EL (cell line): ENCODE measurements at places on chromosomes 11 and 22.
A peak's percentile ranks its signal among the peaks of the same experiment; 100 is the strongest.

GRCh38 chr11:15944460-15944859 lies 411.9 kb downstream of the SOX6 start:
- no peak for DNase-seq

DNA sequence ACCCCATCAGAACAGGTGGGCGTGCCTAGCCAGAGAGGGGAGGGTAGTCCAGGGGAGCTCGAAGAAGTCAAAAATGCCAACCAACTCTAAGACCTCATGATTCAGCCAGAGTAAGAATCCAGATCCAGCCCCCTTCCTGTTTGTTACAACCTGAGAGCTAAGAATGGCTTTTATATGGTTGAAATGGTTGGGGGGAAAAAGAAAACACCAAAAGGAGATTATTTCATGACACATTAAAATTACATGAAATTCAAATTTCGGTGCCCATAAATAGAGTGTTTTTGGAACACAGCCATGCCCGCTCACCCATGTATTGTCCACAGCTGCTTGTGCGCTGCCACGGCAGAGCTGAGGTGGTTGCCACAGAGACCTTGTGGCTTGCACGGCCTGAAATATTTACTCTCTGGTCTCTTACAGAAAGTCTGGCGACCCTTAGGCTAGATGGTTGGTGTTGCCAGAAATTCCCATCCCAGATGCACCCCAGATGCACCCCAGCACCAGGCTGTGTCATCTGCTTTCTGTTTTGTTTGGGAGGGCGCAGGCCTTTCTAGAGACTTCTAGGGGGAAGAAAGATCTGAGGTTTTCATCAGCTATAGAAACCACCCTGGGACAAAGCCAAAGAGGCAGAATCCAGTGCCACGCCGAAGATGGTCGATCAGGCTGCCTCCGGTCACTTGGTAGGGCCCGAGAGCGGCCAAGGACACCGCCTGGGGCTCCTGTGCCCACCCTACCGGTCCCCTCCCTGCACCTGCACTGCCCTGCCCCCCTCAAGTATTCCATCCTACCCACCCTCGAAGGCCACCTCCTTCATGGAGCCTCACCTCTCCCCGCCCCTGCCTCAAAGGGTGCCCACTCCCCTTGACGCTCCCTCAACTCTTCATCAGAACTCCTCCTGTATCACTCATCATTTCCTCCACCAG lies 80.2 kb downstream of the DSCAML1 start:
- DNase-seq, result no peak

DNA sequence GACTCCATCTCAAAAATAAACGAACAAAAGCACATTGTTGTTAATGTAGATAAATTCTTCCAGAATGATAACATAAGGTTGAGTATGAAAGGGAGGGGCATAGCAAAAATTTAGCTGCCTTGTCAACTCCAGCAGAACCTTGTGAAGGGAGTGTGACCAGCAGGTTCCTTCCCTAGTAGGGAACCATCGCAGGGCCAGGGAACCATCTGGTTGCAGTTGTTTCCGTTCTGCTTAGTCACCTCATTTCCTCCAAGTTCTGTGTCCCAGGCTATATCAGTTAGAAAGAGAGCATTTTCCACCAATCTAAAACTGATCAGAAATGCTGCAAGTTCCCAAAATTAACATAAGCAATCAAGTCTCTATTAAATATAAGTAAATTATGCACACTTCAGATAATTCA lies 126.7 kb upstream of the BLID start:
- DNase-seq, result no peak

GRCh38 chr11:40405614-40406013 lies 1053.8 kb downstream of the LRRC4C start:
- DNase-seq, result no peak

DNA sequence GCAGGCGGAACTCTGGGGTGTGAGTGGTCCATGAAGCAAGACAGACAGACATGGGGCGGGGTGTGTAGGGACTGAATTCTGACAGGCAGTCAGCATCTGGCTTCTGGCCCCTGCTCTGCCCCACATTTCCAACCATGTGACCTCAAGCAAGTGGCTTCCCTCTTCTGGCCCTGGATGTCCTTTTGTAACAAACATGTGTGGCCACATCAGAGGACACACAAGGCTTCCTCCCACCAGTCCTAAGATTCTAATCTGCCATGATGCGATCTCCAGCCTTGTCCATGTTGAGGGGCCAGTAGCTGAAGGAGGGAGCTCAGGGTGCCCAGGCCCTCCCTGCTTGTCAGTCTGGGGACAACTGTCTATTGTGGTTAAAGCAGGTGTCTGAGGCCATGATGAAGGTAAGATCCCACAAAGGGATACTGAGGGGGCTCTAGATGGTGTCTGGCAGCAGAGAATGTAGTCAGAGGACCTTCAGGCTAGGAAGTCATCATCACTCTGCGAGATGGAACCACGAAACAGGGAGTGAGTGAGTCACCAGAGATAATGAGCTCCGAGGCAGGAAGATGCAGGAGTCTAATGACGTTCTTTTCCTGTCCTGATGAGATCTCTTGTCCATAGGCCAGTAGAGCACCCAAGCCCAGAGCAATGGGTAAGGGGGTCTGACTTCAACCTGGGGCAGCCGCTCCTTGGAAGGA lies 27.4 kb downstream of the DRD2 start:
- peak; percentile 73 for DNase-seq

- DNase-seq, result no peak
These were observed 110.1 kb downstream of the RPL27A start for GRCh38 chr11:8792710-8793109.

DNA sequence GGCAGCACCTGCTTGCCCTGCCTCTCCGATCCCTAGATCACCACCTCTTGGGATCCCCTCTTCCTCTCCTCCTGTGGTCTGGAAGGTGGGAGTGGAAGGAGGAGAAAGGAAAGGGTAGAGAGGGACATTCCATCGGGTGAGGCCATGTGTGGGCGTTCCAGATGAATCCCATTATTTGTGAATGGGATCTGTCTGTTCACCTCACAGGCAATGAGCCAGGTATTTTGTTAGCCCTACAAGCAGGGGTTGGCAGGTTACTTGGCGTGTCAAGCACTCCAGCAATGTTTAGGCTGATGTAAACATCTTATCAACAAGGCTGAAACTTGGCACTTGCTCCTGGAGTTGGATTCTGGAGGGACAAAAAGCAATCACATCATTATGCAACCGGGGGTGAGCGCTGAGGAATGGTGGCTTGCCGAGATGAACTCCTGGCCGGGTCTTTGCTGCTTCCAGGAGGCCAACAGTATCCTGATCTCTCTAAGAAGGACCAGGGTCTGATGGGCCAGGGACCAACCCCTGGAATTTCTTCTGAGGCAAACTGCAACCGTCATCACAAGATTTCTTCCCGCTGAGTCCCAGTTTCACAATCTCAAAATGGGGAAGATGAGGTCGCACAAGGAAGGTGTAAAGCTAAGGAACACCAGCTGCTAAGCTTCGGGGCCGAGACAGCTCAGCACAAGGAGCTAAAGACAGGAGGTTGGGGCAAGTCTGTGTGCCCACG lies 7.8 kb downstream of the ADAMTS8 start:
- no peak for DNase-seq

- no peak for DNase-seq
These were observed 10.5 kb downstream of the TPST2 start for GRCh38 chr22:26579331-26579886.

- DNase-seq, result peak; percentile 14
These were observed 56.3 kb downstream of the LRRC74B start for GRCh38 chr22:21101877-21102638.

DNA sequence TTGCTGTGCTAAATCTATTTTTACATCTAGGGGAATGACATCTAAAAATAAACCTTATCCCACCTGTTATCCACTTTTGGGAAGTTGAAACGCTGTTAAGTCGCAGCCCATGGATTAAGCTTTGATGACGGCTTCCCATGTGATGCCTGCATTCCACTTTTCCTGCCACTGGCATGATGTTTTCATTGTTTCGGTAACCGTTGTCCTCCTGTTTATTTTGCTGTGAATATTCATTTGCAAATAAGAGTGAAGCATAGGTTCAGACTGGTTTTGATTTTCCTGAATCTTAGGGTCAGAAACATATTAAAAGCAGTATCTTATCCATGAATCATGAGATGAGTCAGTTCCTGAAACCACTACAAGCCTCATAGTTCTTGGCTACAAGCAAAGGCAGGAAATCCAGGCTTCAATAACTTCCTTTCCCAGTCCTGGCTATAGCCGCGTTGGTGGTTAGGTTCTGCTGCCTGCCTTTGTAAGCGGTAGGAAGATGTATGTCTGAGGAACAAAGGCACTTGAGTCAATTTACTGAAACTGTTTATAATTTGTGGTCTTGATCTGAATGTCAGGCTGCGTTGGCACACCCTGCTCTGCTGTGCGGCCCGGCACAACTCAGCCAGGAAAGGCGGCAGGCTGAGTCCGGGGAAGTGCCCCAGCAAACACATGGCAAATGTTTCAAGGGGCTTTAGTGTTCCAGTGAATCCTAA lies 19.4 kb downstream of the TEAD1 start:
- DNase-seq, result peak; percentile 97

- no peak for DNase-seq
These were observed 248.0 kb downstream of the ST3GAL4 start for GRCh38 chr11:126603486-126603885.

DNA sequence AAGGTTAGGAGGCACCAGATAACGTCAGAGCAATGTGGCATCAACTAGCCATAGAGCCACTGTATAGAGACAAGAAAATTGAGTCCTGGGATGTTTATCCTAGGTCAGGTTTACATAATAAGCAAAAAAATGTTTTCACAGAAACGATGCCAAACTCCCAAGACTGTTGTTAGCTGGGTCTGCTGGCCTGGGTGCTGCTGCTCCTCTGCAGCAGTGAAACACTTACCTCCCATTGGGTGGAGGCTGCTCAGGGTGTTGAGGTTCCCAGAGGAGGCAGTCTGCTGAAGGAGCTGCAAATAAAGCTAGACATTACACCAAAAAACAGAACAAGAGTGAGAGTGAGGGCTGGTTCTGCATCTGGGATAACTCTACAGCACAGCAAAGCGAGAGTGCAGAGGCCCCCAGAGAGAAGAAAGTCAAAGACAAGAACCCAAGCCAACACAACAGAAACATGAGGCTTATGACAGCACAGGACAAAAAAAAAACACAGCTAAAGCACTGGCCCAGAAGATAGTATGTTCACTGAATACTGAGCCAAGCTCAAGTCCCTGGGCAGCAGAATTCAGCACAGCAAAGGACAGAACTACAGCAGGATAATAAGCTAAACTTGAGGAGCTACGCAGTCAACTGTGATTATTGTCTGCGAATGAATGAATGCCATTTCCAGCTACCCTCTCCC lies 29.9 kb upstream of the RAPSN start:
- DNase-seq, result no peak

- no peak for DNase-seq
These were observed 3.6 kb upstream of the PLXNB2 start for GRCh38 chr22:50310949-50311444.

DNA sequence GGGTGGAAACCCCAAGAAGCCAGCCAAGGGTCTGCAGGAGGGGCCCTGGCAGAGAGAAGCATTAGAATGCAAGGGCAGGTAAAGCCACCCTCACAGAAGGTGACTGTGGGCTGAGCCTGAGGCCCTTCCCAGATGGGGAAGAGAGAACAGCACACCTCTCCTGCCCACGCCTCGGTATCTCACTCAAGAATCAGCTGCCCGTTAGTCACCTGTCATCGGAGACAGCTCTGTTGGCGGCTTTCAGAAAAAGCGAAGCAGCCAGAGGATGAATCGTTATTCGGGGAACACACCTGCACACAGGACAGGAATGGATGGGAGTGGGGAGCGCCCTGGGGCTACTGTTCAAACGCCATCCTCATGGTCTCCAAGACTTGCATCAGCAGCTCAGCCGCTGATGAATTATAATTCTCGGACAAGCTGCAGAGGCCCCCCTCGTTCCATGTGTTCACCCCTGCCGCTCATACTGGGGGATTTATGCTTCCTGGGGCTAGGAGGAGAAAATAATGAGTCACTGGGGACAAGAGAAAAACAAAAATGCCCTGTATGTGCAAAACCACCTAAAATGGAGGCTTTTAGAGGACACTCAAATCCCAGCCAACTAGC lies 21.6 kb upstream of the TMA7B start:
- no peak for DNase-seq

GRCh38 chr22:41380993-41381328 lies 781 bp upstream of the TEF start:
- peak; percentile 87 for DNase-seq

DNA sequence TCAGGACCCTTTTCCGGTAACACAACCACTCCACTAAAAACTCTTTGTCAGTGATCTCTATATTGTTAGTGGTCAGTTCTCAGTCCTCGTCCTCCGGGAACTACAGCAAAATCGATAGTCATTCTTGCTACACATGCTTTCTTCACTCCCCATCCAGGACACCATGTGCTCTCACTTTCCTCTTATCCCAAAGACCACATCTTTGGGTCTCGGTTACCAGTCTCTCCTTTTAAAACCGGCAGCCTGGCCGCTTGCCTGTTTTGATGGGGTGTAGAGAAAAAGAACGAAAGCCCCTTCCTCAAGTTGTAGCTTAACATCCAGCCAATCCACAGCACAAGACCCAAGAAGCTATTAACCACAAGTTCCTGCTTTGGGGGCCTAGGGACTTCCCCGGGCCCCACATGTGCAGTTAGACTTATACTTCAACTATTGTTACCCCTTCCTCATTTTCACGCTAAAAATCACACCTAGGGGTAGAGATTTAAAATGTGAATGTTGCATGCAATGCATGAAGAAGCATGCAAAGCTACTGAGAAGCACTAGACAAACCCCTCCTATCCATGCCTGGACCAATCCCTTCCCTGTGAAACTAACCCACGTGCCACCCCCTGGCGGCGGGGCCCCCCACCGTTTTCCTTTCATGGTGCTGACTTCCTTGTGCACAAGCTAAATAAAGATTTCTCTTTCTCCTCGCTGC lies 1.5 kb upstream of the TOLLIP start:
- no peak for DNase-seq

DNA sequence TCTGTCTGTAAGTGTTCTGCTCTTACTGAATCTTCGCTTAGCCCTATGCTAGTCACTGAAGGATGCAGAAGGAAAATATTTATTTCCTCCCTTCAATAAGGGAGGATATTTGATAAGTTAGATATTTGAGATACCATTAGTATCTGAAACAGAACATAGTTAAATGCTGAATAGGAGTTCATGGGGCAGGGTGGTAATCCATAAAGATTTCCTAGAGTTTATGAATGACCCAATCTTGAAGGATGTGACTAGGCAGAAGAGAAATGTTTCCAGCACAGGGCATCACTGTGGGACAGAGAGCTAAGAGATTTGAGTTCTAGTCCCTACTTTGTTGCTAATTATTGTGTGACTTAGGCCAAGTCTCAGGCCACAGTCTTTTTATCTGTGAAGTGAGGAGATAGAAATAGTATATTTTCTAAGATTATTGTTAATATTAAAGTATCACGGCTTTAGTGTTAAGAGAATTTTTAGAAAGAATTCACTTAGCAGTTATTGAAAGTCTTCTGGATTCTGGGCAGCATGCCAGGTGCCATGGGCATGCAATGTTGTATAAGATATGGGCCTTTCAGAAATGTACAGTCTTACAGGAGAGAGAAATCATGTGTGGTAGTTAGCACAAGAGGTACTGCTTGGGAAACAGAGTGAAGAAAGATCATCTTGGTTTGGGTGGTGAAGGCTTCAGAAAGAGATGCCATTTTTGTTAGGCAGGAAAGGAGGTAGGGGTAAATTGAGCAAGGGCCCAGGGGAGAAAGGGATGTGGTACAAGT lies 24.0 kb downstream of the SWAP70 start:
- DNase-seq, result peak; percentile 50
